Activated T-helper 17 cell treated with anti-CD3 and anti-CD28 coated beads, Interleukin-2, amount 50 U/mL, for 72 hours (primary cell): ENCODE measurements at places on chromosomes 2 and 18.

DNA sequence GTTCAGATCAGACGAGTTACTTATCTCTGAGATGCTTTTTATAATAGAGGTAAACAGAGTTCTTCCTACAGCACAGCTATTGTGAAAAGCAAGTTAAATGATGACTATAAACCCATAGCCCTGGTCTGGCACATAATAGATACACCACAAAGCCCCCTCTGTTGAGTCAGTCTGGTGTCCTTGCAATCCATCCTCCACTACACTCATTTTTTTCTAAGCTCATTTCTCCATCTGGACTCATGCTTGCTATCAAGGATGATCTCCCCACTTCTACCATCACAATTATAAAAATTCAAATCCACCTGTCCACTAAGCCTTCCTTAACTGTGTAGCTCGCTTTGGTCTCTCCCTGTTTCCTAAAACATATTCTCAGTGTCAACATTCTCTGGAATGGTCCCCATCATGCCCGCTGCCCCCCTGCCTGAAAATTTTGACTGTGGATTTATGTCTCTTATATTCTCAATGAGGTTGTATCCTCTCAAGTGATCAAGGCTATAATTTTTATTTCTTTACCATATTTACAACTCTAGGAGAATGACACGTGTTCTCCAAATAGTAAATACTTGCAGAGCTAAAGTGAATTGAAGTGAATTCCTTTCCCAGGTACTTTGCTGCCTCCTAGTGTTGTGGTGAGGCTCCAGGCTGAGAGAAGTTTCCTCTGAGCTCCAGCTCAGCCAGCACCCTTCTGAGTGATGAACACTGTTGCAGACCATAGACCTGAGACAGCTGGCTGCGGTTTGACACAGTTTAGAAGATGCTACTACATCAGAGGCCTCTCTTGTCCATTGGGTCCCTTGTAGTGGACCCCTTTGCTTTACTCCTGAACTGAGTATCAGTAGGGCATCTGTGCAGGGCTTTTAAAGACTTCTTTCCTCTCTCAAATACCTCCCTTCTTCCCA, 108.7 kb downstream of the DPP10 start:
- peaks cover 29% of the 10 kb centered on the region for H3K27me3 ChIP-seq
- H3K27ac ChIP-seq = no peak overlapping the region
- ATAC-seq = peak; percentile 26
- H3K36me3 ChIP-seq = no peaks in the 10 kb centered on the region
- no peak overlapping the region for H3K4me3 ChIP-seq

GRCh38 chr2:70710038-70710690, 57.8 kb downstream of the ADD2 start:
- no peak for ATAC-seq
- H3K27me3 ChIP-seq = no peaks in the 10 kb centered on the region
- H3K36me3 ChIP-seq = no peaks in the 10 kb centered on the region
- H3K4me3 ChIP-seq = no peak overlapping the region
- H3K4me1 ChIP-seq = no peaks in the 10 kb centered on the region

GRCh38 chr2:188256420-188256819, 35.3 kb upstream of the GULP1 start:
- no peaks in the 10 kb centered on the region for H3K36me3 ChIP-seq
- no peaks in the 10 kb centered on the region for H3K4me1 ChIP-seq
- H3K27ac ChIP-seq = no peak overlapping the region
- no peaks in the 10 kb centered on the region for H3K27me3 ChIP-seq
- ATAC-seq = no peak
- H3K4me3 ChIP-seq = no peak overlapping the region

- peaks cover 100% of the 10 kb centered on the region for H3K36me3 ChIP-seq
- H3K4me1 ChIP-seq = peaks cover 41% of the 10 kb centered on the region
- peak overlapping the region; percentile 77 for H3K27ac ChIP-seq
- H3K27me3 ChIP-seq = no peaks in the 10 kb centered on the region
- ATAC-seq = peak; percentile 78
Measured at GRCh38 chr2:218230882-218231281, 13.9 kb downstream of the ARPC2 start.

- no peak overlapping the region for H3K4me3 ChIP-seq
- H3K4me1 ChIP-seq = no peaks in the 10 kb centered on the region
- H3K27me3 ChIP-seq = peaks cover 6% of the 10 kb centered on the region
- H3K36me3 ChIP-seq = no peaks in the 10 kb centered on the region
- ATAC-seq = no peak
Measured at GRCh38 chr2:6645672-6646071, 220.0 kb downstream of the CMPK2 start.

GRCh38 chr18:50619861-50620275, 60.0 kb downstream of the MAPK4 start:
- no peaks in the 10 kb centered on the region for H3K4me1 ChIP-seq
- peaks cover 11% of the 10 kb centered on the region for H3K27me3 ChIP-seq
- no peak overlapping the region for H3K27ac ChIP-seq
- ATAC-seq = no peak

DNA sequence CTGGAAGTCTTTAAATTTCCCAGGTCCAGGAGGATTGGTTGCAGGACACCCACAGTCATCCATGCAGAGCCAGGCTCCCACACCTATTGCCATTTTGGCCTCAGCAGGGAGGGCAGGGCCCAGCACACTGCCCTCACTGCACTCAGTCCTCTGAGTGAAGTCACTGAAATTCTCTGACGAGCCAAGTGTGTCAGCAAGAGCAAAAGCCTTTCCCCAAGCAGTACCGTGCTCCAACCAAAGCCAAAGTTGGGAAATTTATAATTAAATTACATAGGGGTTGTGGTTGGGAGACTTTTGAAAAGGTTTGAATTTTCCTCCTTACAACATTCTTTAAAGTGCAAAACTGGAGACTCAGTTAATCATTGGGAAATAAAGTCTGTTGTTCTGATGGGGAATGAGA, 98.5 kb upstream of the CD226 start:
- H3K27ac ChIP-seq = no peak overlapping the region
- no peak for ATAC-seq
- peaks cover 26% of the 10 kb centered on the region for H3K36me3 ChIP-seq
- H3K27me3 ChIP-seq = no peaks in the 10 kb centered on the region

- no peak for ATAC-seq
- H3K27me3 ChIP-seq = peaks cover 25% of the 10 kb centered on the region
- H3K27ac ChIP-seq = no peak overlapping the region
- H3K36me3 ChIP-seq = no peaks in the 10 kb centered on the region
Measured at GRCh38 chr2:38116762-38117161, 40.8 kb upstream of the CYP1B1 start.

- H3K4me1 ChIP-seq = no peaks in the 10 kb centered on the region
- peaks cover 15% of the 10 kb centered on the region for H3K27me3 ChIP-seq
- no peaks in the 10 kb centered on the region for H3K36me3 ChIP-seq
- H3K27ac ChIP-seq = no peak overlapping the region
- no peak overlapping the region for H3K4me3 ChIP-seq
- no peak for ATAC-seq
Measured at GRCh38 chr2:209973328-209973727, 29.1 kb upstream of the RPE start.

- no peak overlapping the region for H3K27ac ChIP-seq
- ATAC-seq = no peak
- no peaks in the 10 kb centered on the region for H3K36me3 ChIP-seq
- peaks cover 10% of the 10 kb centered on the region for H3K4me1 ChIP-seq
Measured at GRCh38 chr2:70903641-70904340, 31.9 kb upstream of the ATP6V1B1 start.
